ENCODE measurements at places on chromosomes 7 and 10.
A peak's percentile ranks its signal among the peaks of the same experiment; 100 is the strongest.

DNA sequence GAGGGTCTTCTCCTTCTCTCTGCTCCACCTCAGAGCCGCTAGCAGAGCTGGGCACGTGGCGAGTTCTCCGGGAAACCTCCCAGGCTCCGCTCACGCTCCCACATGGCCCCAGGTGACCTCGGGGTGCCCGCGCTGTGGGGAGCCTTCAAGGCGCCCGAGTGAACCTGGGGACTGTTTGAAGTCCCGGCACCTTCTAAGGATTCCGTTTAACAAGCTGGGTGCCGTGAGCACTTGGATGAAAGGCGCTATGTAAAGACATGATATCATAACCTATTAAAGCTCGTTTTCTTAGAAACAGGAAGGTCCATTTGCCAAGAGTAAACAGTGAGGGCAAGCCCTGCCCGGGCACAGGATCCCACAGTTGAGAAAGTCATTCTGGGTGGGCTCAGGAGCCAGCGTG lies 15.8 kb upstream of the MYL10 start:
- DNase-seq = no peak

- no peak for DNase-seq
Measured at GRCh38 chr7:73968487-73968886, 59.5 kb upstream of the ELN start.

DNA sequence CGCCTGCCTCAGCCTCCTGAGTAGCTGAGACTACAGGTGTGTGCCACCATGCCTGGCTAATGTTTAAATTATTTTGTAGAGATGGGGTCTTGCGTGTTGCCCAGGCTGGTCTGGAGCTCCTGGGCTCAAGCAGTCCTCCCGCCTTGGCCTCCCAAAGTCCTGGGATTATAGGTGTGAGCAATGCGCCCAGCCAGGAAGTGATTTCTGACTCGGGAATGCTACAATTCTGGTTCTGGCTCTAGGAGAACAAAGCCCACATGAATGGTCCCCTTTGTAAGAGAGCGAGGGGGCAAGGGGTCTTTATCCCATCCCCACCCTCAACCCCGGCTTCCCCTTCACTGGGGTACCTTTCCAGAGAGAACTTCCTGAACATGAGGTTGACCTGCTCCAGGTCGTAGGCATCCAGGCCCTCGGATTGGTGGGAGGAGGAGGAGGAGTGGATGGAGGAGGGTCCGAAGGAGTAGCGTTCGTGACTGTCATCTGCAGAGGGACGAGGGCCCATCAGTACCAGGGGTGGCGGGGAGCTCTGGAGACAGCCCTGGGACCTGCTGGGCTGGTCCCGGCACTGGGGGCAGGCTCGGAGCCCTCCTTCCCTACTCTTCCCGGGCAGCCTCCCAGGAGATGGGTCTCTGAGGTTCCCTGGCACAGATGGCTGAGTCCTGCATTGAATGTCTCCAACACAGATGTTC lies 79.9 kb upstream of the GNA12 start:
- DNase-seq = no peak

DNA sequence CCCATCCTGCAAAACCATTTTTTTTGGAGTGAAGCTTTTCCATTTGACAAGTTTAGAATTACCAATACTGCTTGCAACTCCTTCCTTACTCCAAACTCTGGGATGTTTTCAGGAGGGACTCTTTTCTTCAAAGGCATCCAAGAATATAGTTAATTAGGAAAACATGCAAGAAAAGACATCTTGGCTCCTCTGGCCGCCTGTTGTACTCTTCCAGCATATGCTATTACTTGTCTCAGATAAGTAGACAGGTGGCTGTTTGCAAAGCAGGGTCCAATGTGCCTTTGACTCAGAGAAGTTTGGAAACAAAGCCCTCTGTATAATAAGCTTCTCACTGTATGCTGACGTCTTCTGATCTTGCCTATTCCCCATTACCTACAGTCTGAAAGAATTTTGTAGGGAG lies 746.5 kb downstream of the AUTS2 start:
- no peak for DNase-seq

- DNase-seq = no peak
Measured at GRCh38 chr7:117092785-117093184, 139.5 kb downstream of the ST7 start.

DNA sequence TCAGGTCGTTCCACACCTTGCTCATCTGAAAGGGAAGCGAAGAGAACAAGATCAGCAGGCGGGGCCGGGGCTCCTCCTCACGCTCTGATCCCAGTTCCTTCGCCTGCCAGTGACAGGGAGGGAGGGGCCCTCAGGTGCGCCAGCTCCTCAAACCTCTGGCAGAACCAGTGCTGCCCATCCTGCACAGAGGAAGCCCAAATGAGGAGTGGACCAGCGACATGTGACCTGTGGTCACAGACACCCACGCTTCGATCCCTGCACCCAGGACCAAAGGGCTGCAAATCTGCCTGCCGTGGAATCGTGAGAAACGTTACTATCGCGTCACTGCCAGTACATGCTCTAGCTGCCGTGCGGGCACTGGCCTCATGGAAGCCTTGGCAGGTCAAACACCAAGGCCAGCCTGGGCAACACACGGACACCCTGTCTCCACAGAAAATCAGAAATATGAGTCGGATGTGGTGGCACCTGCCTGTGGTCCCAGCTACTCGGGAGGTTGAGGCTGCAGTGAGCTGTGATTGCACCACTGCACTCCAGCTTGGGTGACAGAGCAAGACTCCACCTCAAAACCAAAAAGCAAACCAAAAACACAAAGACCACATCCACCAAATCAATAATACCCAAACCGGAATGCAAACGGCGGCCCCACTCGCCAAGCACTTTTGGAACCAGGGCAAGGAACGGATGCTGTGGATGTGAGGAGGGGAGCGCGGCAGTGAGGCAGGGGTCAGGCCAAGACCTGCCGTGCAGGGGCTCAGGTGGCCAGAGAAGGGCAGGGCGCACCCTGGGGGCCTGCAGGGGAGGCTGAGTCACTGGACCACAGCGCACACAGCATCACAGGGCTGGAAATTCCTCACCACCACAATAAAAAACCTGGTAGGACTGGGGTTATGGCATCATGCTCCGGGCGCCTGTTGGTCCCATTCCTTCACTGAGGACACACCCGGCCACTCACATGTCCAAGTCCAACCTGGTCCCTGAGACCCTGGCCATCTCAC lies 13.4 kb downstream of the NUDT1 start:
- DNase-seq = no peak

DNA sequence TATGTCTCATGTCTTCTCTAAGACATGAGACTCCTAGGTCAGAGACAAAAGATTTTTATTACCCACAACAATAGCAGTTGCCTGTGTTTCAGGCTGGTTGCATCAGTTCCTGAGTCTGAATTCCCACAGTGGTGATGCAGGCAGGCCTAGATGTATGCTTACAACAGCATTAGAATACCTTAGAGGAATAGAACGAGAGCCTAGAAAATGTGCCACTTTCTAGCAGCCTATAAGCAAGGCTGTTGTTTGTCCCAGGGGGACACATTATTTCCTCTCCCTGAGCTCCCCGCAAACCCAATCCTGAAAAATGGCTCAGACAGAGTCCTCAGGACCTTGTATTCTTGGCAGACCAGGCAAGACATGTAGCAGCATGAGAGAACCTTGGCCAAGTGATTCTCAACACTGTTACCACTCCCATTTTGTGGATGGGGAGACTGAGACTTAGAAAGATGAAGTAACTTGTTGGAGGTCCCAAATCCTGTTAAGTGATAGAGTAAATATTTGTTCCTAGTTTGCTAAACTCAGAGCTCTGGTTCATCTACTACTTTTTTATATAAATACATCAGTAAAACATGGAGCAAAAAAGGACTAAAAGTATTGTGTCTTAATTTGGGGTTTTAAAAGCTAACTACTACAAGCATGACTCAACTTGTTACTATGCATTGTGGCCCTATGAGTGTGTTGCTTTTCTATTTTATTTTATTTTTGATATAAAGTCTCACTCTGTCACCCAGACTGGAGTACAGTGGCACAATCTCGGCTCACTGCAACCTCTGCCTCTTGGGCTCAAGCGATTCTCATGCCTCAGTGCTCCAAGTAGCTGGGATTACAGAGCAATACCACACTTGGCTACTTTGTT lies 14.2 kb downstream of the VTI1A start:
- no peak for DNase-seq

GRCh38 chr7:20330928-20331909 lies 519 bp downstream of the ITGB8 start:
- peak; percentile 71 for DNase-seq

- peak; percentile 74 for DNase-seq
Measured at GRCh38 chr7:36115448-36116321, 37.4 kb upstream of the EEPD1 start.

GRCh38 chr7:133614251-133614650 lies 361.4 kb downstream of the EXOC4 start:
- no peak for DNase-seq

- DNase-seq = no peak
Measured at GRCh38 chr7:54349229-54349628, 192.9 kb upstream of the VSTM2A start.

DNA sequence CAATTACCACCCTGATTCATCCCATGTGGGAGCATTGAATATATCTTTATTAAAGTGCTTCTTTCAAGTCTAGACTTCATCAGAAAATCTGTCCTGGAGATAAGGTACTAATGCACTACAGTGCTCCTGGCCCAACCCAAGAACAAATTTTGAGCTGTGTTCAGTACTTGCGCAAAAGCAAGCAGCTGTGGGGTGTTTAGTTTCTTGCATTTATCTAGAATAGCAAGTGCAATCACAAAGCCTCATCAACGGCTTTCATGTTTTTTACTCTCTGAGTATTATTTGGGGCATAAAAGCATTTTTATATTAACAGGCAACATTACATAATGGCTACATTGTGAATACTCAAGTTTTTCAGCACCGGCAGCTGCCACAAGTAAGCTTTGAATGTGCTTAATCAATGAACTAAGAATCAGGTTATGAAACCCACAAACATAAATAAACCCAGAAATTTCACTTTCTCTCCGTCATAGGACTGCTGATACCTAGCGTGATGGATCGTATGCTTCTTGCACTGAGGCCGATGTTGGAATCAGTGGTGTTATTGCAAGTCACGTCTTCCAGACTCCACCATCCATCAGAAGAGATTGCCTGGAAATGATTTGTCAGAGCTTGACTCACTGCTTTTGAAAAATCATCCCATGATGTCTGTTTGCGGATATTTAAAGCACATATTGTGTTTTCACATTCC lies 113.1 kb downstream of the CTTNBP2 start:
- DNase-seq = no peak

GRCh38 chr10:49333192-49333591 lies 34.2 kb downstream of the C10orf71 start:
- DNase-seq = no peak

- DNase-seq = no peak
Measured at GRCh38 chr7:36232555-36232954, 79.5 kb downstream of the EEPD1 start.

GRCh38 chr7:140239653-140239935 lies 62.8 kb upstream of the KDM7A start:
- no peak for DNase-seq
